ENCODE measurements at places on chromosomes 11 and 22.

DNA sequence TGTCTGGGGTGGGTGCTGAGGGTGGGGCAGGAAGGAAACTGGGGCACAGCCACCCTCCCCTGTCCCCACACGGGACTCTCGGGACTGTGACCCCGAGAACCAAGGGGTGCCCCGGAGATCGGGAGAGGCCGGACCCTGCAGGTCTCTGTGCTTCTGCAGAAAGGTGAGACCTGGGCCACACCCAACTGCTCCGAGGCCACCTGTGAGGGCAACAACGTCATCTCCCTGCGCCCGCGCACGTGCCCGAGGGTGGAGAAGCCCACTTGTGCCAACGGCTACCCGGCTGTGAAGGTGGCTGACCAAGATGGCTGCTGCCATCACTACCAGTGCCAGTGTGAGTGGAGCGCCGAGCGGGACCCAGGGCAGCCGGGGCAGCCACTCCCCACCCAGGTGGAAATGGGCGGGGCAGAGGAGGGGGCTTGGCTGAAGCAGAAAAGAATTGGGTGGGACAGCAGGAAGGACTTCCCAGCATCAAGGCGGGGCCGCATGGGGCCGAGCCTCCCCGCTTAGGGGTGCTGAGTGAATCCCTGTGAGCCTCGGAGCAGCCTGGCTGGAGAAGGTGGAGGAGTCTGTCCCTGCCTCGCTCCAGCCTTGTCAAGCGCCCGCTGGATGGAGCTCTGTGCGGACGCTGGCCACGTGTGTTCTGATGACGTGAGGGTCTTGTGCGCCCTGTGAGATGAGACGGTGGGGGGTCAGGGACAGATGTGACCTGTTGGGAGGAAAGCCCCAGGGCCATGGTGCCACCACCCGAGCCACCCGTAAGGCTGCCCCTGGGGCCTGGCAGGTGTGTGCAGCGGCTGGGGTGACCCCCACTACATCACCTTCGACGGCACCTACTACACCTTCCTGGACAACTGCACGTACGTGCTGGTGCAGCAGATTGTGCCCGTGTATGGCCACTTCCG is 29.3 kb upstream of the MUC5B start:
- no peaks in the 10 kb centered on the region for H3K27me3 ChIP-seq
- no peaks in the 10 kb centered on the region for H3K4me1 ChIP-seq
- no peak overlapping the region for H3K4me3 ChIP-seq

- DNase-seq, result no peak
- H3K36me3 ChIP-seq, result peaks cover 57% of the 10 kb centered on the region
- peaks cover 25% of the 10 kb centered on the region for H3K4me1 ChIP-seq
- H3K27ac ChIP-seq, result no peak overlapping the region
- no peak overlapping the region for H3K4me3 ChIP-seq
These were observed 36.9 kb upstream of the KRTAP5-7 start for GRCh38 chr11:71490044-71490730.

DNA sequence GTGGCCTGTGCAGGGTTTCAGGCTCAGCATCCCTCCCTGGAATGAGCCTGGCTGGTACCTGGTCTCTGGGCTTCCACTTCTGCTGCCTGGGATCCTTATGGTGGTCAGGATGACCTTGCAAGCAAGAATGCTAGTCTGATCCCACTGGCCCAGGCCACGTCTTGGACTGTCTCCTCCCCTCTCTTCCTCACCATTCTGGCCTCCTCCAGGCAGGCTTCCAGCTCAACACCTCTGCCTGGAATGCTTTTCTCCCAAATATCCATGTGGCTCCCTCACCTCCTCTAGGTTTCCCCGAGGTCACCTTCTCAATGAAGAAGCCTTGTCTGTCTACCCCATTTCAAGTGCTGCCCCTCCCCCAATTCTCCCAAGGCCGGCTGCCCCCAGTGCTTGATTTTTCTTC is 39.4 kb upstream of the ALX4 start:
- H3K27me3 ChIP-seq, result peaks cover 32% of the 10 kb centered on the region
- no peaks in the 10 kb centered on the region for H3K36me3 ChIP-seq
- H3K27ac ChIP-seq, result no peak overlapping the region

DNA sequence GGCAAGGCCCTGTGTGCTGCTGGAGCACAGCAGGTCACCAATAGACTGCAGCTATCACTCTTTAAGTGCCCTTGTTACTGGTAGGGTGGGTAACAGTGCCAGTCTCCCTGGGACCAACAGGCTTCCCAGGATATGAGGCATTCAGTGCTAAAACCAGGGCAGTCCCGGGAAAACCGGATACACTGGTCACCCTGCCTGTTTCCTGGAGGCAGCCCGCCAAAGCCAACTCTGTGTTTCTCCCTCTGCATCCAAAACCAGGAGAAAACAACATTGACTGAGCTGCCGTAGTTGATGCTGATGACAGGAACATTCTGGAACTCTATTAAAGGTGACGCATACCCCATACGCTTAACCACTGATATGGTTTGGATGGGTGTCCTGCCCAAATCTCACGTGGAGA is 149.1 kb downstream of the SHANK2 start:
- no peak overlapping the region for H3K4me3 ChIP-seq
- peaks cover 2% of the 10 kb centered on the region for H3K27me3 ChIP-seq
- no peaks in the 10 kb centered on the region for H3K4me1 ChIP-seq
- DNase-seq, result no peak
- H3K36me3 ChIP-seq, result no peaks in the 10 kb centered on the region
- no peak overlapping the region for H3K27ac ChIP-seq

DNA sequence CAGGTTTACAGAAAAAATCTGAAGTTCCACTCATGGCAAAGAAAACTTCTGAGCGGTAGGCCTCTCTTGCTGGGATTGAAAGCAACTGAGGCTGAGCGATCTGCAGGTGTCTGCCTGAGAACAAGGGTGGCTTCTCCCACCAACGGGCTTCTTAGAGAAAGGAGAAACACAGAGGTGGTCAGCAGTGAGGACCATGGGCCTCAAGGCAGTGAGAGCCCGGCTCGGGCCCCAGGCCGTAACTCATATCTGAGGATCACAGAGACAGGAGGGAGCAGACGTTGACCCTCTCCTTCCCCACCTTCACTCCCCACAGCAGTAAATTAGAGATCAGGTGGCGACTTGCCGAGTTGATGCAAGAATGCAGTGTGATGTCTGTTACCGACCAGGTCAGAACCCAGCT is 50.9 kb upstream of the RTL6 start:
- no peaks in the 10 kb centered on the region for H3K36me3 ChIP-seq
- H3K4me3 ChIP-seq, result no peak overlapping the region
- no peak for DNase-seq
- peaks cover 19% of the 10 kb centered on the region for H3K27me3 ChIP-seq

- H3K4me1 ChIP-seq, result peaks cover 10% of the 10 kb centered on the region
- peak; percentile 17 for DNase-seq
- no peak overlapping the region for H3K27ac ChIP-seq
- H3K36me3 ChIP-seq, result peaks cover 63% of the 10 kb centered on the region
These were observed 10.1 kb downstream of the MCM5 start for GRCh38 chr22:35409783-35410662.

DNA sequence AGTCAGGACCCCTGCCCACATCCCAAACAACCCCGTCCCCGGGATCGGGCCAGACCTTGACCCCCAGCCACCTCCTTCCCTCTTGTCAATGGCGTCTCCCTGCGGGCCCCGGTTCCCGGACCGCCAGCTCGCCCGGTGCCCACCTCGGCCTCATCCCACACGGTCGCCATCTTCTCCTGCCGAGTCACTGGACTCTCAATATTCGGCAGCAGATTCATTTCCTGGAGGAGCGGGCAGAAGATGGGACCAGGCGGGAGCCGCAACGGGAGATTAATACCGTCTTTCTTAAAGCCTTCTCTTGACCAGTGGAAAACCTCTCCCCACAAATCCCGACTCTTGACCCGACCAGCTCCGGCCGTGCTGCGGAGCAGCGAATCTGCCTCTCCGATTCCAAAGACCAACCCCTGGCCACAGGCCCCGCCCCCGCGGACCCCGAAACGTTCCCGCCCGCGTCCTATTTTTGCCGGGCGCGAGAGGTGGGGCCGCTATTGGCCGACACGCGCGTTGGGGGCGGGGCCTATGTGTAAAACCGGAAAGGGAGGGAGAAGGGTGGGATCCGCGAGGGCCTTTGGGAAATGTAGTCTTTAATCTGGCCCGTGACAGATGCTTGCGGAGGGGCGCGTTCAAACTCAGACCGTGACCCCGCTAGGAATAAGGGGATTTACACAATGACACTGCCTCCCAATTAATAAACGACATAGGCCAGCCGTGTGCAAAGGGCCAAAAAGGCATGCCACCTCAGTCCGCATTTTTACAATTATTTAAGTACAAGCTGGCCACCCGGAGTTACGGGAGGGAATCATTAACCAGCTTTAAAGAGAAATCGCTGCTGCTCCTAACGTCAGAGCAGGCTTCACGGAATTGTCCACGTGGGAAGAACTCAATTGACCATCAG is at the start of gene PSMC3:
Gene PSMC3, minus strand, starts transcription at position 378 of the 895 bp plus-strand sequence. Its CDS starts 160 bp downstream, at position 218.
- peaks cover 40% of the 10 kb centered on the region for H3K36me3 ChIP-seq
- H3K27me3 ChIP-seq, result no peaks in the 10 kb centered on the region
- DNase-seq, result peak; percentile 99
- peaks cover 26% of the 10 kb centered on the region for H3K4me1 ChIP-seq
- H3K4me3 ChIP-seq, result peak within 1 kb of the TSS; percentile 100

DNA sequence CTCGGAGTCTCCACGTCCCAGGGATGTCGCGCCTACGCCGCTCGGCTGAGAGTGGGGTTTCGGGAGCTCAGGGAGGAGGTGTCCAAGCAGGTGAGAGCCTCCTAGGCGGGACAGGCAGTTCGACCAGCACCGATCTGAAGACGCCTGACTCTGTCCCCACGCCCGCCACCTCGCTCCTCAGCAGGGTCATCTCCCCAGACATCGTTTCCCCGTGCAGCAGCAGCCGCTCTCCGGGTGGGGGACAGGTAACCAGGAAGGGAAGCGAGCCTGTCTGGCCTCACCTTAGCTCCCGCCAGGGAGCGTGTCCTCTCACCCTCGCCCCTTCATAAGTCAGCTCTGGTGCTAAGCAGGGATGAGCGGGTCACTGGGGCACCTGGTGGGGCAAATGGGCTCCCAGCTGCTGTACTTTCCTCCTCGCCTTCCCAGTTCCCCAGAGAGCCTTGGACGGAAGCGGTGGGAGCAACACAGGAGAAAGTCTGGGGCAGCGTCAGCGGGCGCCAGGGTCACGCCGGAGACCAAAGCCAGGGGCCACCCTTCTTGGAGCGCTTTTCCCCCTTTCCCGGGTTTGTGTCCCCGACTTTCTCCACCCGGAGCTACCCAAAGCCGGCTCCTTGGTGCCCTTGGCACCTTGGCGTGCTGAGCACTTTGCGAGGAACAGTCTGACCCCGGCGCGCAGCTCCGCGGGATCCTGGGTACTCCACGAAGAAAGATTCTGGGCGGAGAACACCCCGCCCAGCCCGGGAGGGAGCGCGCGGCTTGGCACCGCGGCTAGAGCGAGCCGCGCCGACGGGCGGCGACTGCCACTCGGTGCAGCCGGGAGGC is 1.6 kb downstream of the SPON1 start:
- peak; percentile 25 for DNase-seq
- H3K27me3 ChIP-seq, result peaks cover 32% of the 10 kb centered on the region
- H3K4me1 ChIP-seq, result peaks cover 11% of the 10 kb centered on the region
- H3K36me3 ChIP-seq, result no peaks in the 10 kb centered on the region
- no peak overlapping the region for H3K27ac ChIP-seq

GRCh38 chr11:66328302-66329144 is 7.7 kb downstream of the RIN1 start:
- H3K27ac ChIP-seq, result peak overlapping the region; percentile 40
- peaks cover 27% of the 10 kb centered on the region for H3K4me1 ChIP-seq
- no peaks in the 10 kb centered on the region for H3K27me3 ChIP-seq
- peak; percentile 90 for DNase-seq

- DNase-seq, result no peak
- no peaks in the 10 kb centered on the region for H3K27me3 ChIP-seq
- no peak overlapping the region for H3K4me3 ChIP-seq
- H3K4me1 ChIP-seq, result no peaks in the 10 kb centered on the region
- no peak overlapping the region for H3K27ac ChIP-seq
These were observed 843.0 kb downstream of the METTL15 start for GRCh38 chr11:28951191-28951590.

GRCh38 chr11:43567396-43567975 is 113.1 kb upstream of the HSD17B12 start:
- DNase-seq, result no peak
- no peaks in the 10 kb centered on the region for H3K4me1 ChIP-seq
- H3K27ac ChIP-seq, result no peak overlapping the region
- H3K27me3 ChIP-seq, result peaks cover 40% of the 10 kb centered on the region

DNA sequence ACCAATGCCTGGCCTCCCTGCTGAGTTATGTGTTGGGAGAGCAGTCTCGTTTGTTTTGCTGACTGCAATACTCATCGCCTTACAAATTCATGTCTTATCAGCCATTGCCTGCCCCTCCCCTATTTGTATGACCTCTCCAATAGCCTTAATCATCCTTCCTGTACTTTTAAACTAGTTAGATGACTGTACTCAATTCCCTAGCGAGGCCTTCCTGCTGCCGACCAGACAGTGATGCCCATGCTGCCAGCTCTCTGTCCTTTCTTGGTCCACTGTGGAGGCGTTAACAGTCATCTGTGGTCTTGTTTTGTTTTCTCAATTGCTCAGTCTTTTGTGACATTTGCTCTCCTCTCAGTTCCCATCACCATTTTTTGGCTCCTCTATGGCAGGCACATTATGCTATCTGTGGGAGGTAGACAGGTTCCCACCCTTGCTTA is 20.3 kb upstream of the YPEL1 start:
- H3K27ac ChIP-seq, result no peak overlapping the region
- peaks cover 12% of the 10 kb centered on the region for H3K4me1 ChIP-seq
- no peaks in the 10 kb centered on the region for H3K27me3 ChIP-seq

- H3K27me3 ChIP-seq, result no peaks in the 10 kb centered on the region
- peaks cover 3% of the 10 kb centered on the region for H3K36me3 ChIP-seq
- no peak overlapping the region for H3K27ac ChIP-seq
- no peak for DNase-seq
- peaks cover under 1% of the 10 kb centered on the region for H3K4me1 ChIP-seq
These were observed 72.6 kb downstream of the PPFIBP2 start for GRCh38 chr11:7586376-7586775.

GRCh38 chr22:48483764-48484528 is 1343.7 kb downstream of the BRD1 start:
- H3K36me3 ChIP-seq, result no peaks in the 10 kb centered on the region
- H3K4me3 ChIP-seq, result no peak overlapping the region
- H3K27ac ChIP-seq, result no peak overlapping the region
- no peak for DNase-seq
- H3K4me1 ChIP-seq, result no peaks in the 10 kb centered on the region
- peaks cover 27% of the 10 kb centered on the region for H3K27me3 ChIP-seq

DNA sequence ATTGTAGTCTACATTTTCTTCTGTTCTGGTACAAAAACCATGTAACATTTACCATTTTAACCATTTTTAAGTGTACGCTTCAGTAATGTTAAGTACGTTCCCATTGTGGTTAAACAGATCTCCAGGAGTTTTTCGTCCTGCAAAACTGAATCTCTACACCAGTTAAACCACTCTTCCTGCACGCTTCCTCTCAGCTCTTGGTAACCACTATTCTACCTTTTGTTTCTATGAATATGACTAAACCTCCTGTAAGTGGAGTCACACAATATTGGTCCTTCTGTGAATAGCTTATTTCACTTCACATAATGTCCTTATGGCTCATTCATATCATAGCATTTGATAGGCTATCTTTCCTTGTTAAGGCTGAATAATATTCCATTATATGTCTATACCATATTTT is 7.1 kb upstream of the EXT2 start:
- DNase-seq, result no peak
- no peak overlapping the region for H3K4me3 ChIP-seq
- H3K36me3 ChIP-seq, result peaks cover 25% of the 10 kb centered on the region
- H3K27ac ChIP-seq, result no peak overlapping the region
